Activated CD8-positive, alpha-beta T cell treated with anti-CD3 and anti-CD28 coated beads for 36 hours (primary cell): ENCODE measurements at places on chromosomes 7 and 10. TPM values are rescaled to one million over a fixed set of nuclear protein-coding genes. Genes with fewer than 3 reads are reported as not detected.

The ELN gene
- total RNA-seq: not detected

The SLC18A3 gene
- not detected for total RNA-seq

The ABI1 gene
- total RNA-seq: 37.2 TPM

The CALML5 gene
- total RNA-seq: not detected

The MRPL43 gene
- 46.0 TPM for total RNA-seq

The CUZD1 gene
- 1.3 TPM for total RNA-seq
